ENCODE measurements at places on chromosomes 5 and 9.

GRCh38 chr5:172730981-172731679, 39.9 kb downstream of the DUSP1 start:
- H3K27me3 ChIP-seq = no peaks in the 10 kb centered on the region
- H3K4me3 ChIP-seq = no peak overlapping the region
- no peaks in the 10 kb centered on the region for H3K36me3 ChIP-seq
- DNase-seq = no peak
- H3K27ac ChIP-seq = no peak overlapping the region

GRCh38 chr5:117590944-117591343, 1016.3 kb upstream of the SEMA6A start:
- H3K4me3 ChIP-seq = no peak overlapping the region
- no peak for DNase-seq
- H3K27ac ChIP-seq = no peak overlapping the region
- no peaks in the 10 kb centered on the region for H3K36me3 ChIP-seq
- no peaks in the 10 kb centered on the region for H3K4me1 ChIP-seq
- no peaks in the 10 kb centered on the region for H3K27me3 ChIP-seq

DNA sequence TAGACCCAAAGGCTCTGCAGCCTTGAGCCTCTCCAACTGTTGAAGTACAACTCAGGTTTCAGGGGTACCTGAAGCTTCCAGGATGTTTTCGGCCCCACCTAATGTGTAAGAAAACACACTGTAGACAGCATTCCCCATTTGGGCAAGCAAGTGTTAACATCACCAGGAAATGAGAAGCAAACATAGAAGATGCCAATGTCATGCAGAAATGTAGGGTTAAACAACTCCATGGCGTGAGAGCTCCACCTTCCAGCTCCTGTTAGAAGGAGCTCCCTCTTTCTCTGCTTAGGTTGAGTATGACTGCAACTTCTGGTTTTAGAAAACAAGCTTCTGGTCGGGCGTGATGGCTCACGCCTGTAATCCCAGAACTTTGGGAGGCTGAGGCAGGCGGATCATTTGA, 31.0 kb upstream of the DENND1A start:
- H3K4me1 ChIP-seq = peaks cover 5% of the 10 kb centered on the region
- no peak overlapping the region for H3K27ac ChIP-seq
- H3K4me3 ChIP-seq = no peak overlapping the region
- H3K36me3 ChIP-seq = no peaks in the 10 kb centered on the region
- no peak for DNase-seq
- H3K27me3 ChIP-seq = peaks cover 31% of the 10 kb centered on the region

GRCh38 chr5:132849347-132849746, 16.9 kb downstream of the GDF9 start:
- DNase-seq = no peak
- H3K27me3 ChIP-seq = no peaks in the 10 kb centered on the region
- no peak overlapping the region for H3K27ac ChIP-seq
- H3K36me3 ChIP-seq = no peaks in the 10 kb centered on the region
- H3K4me1 ChIP-seq = peaks cover 4% of the 10 kb centered on the region
- no peak overlapping the region for H3K4me3 ChIP-seq

DNA sequence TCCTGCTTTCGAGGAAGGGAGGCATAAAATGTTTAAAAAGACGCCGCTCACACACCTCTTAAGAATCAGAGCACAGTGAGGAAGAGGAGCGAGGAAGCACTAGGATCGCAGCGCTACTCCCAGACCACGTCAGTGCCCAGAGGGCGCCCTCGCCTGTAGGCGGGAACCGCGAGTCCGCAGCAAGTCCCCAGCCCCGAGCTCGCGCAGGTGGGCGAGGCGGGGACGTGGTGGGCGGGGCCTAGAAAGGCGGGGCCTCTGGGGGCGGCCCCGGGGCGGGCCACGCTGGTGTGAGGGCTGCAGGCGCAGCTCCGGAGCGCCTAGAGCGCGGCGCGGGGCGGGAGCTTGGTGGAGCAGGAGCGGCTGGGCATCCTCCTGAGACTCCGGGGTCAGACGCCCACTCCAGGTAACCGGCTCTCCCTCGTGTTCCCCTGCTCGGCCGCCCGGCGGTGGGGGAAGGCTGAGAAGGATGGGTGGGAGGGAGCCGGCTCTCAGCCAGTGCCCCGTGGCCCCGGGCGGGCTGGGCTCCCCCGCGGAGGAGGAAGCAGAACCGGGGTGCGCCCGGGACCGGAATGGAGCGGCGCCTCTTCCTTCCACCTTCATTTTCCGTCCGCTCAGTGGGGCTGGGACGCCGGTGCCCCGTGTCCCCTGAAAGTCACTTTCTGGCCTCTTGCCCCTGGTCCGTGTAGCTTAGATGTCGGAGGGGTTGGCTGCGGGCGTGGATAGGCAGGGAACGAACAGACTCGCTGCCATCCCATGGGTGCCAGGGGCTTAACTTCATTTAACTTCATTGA, at the start of gene GCNT1:
Gene GCNT1 (plus strand): TSS at position 280 of the 791 bp plus-strand sequence. CDS start 43,200 bp downstream, outside the sequence.
- H3K27me3 ChIP-seq = no peaks in the 10 kb centered on the region
- peaks cover 1% of the 10 kb centered on the region for H3K36me3 ChIP-seq
- peaks cover 39% of the 10 kb centered on the region for H3K4me1 ChIP-seq
- H3K27ac ChIP-seq = peak within 1 kb of the TSS; percentile 86

DNA sequence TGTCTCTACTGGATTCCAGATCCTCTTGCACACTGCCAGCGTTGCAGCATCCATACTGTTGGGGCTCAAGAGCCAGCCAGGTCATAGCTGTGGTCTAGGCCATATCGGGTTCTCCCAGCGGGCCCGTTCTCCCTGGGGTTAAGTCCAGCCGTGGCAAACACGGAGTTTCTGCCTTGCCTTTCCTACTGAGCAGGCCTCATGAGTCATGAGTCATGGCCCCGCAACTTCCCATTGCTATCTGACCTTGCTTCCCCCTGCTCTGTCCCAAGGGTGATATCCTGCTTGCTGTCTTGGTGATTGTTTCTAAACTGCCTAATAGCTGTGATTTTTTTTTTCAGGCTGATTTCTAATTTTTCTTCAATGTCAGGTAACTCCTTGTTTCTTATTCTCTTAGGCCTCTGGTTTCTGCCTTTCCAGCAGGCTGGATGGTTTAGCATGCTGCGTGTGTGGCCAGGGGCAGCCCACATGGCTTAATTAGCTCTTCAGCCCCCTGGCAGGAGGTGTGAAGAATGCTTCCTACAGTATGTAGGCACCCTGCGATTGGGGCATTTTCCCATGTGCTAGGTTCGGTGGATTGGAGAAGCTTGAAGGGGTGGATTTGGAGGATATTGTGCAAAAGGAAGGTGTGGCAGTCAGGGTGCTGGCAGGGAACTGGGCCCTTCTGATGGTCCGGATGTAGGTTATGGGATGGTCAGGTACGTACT, 18.7 kb downstream of the DAPK1 start:
- H3K36me3 ChIP-seq = no peaks in the 10 kb centered on the region
- H3K4me3 ChIP-seq = no peak overlapping the region
- DNase-seq = no peak
- no peak overlapping the region for H3K27ac ChIP-seq
- peaks cover 2% of the 10 kb centered on the region for H3K4me1 ChIP-seq

- H3K36me3 ChIP-seq = no peaks in the 10 kb centered on the region
- DNase-seq = no peak
- H3K4me1 ChIP-seq = no peaks in the 10 kb centered on the region
- H3K27me3 ChIP-seq = no peaks in the 10 kb centered on the region
- H3K27ac ChIP-seq = no peak overlapping the region
These were observed 263.1 kb upstream of the RGMB start for GRCh38 chr5:98510143-98510985.

GRCh38 chr5:167945542-167946384, 345.7 kb upstream of the WWC1 start:
- H3K27ac ChIP-seq = no peak overlapping the region
- no peak for DNase-seq
- no peaks in the 10 kb centered on the region for H3K27me3 ChIP-seq
- no peak overlapping the region for H3K4me3 ChIP-seq
- H3K36me3 ChIP-seq = no peaks in the 10 kb centered on the region
- no peaks in the 10 kb centered on the region for H3K4me1 ChIP-seq

- H3K4me1 ChIP-seq = no peaks in the 10 kb centered on the region
- H3K27ac ChIP-seq = peak within 1 kb of the TSS; percentile 25
- peaks cover 12% of the 10 kb centered on the region for H3K27me3 ChIP-seq
- DNase-seq = peak; percentile 9
- peak within 1 kb of the TSS; percentile 55 for H3K4me3 ChIP-seq
These were observed at the start of gene TUSC1 for GRCh38 chr9:25678147-25678666. Gene TUSC1 (minus strand): TSS chr9:25678444. CDS start chr9:25678312, 132 bp downstream.

All from activated CD4-positive, alpha-beta T cell treated with anti-CD3 and anti-CD28 coated beads, Interleukin-2, amount 10 ng/mL, durations not matched to agents 7 days and 5 days (primary cell).